Activated effector memory CD4-positive, alpha-beta T cell treated with anti-CD3 and anti-CD28 coated beads, Interleukin-2, amount 50 U/mL, for 16 hours (primary cell): ENCODE measurements at places on chromosomes 1 and 21.

- DNase-seq: no peak
Observed at GRCh38 chr21:25528515-25528914, 78.8 kb downstream of the MRPL39 start.

DNA sequence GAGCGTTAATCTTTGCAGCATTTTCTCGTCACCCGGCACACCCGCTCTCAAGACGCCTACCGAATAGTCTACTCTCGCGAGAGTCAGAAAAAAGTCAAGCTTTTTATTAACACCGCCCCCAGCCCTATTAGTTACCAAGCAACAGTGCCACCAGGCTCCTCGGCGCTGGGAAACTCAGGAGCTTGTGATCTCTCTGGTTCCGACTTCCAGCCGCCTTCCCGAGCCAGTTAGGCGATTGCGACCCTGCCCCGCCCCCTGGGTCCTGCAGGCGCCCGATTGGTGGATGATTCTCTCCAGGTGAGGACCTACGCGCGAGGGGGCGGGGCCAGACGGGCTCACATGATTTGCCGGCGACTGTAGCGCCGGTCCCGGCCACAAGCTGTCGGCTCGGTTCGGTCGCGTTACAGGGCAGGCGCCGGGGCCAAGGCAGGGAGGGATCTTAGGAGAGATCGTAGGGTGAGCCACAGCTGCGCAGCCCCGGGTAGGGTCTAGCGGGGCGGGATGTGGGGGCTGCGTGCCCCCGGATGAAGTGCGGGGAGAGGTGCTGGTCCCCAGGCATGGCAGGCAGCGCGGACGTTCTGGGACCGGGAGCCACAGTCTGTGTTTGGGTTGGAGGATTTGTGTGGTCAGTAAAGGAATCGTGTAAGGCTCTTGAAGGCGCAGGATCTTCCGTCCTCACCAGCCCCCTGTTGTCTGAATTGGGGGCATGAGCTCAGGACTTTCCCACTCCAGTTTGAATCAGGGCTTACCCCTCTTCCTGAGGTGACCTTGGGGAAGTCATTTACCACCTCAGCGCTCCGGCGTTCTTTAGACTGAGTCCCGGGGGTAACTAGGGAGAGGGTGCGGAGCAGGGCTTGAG, at the start of gene PFKFB2:
TSS of gene PFKFB2 (plus strand) at position 365 of the 859 bp plus-strand sequence. CDS start 1,443 bp downstream, outside the sequence.
- DNase-seq: peak; percentile 98

GRCh38 chr1:53628286-53628955, 110.5 kb downstream of the GLIS1 start:
- no peak for DNase-seq

- DNase-seq: no peak
Observed at GRCh38 chr1:226658546-226659125, 80.4 kb downstream of the ITPKB start.

DNA sequence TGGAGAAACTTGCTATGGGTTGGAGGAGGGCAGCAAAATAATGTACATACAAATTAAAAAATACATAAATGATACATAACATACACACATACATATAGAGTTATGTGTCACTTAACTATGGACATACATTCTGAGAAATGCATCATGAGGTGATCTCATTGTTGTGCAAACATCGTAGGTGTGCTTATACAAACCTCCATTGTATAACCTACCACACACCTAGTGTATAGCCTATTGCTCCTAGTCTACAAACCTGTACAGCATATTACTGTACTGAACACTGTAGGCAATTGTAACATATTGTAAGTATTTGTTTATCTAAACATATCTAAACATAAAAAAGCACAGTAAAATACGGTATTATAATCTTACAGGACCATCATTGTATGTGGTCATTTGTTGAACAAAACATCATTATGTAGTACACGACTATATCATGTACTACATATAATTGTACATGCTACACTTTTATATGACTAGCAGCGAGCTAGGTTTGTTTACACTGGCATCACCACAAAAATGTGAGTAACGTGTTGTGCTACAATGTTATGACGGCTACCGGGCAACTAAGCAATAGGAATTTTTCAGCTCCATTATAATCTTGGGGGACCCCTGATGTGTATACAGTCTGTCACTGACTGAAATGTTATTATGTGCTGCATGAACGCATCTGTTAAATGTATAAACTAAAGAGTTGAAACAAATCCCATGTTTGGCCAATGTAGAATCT, 35.5 kb downstream of the ITGB3BP start:
- DNase-seq: no peak

DNA sequence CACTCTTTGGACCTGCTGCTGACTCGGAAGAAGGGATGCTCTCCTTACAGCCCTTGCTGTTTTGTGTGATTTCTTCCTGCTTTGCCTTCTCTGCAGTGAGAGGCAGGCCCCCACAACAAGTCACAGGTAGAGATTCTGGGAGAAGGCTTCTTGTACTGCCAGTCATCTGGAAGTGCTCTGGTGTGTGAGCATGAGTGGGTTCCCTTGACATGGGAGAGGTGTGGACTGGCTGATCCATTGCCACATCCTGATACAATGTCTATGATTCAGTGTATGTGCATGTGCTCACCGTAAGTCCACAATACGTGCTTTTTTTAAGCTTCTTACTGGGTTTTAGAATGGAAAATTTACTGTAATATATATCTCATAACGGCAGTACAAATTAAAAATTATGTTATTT, 46.0 kb upstream of the PLA2G4A start:
- DNase-seq: no peak

DNA sequence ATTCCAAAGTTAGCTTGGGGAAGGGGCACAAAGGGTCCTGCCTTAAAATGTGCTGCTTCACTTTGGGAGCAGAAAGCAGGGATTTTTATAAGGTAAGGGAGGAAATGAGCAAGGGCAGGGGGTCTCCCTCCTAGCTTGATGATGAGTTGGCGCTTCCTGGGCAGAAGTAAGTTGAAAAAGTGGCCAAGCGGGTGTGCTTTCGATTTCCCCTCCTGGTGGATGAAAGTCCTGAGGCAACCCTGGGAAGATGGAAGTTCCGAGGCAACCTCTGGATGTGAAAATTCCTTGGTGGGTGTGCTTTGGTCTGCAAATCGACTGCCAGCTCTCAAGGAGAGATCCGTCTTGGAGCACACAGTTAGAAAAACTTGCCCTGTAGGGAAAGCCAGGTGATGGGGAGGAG, 41.7 kb upstream of the CD2 start:
- DNase-seq: no peak
